Activated naive CD8-positive, alpha-beta T cell treated with anti-CD3 and anti-CD28 coated beads for 36 hours (primary cell): ENCODE measurements at places on chromosomes 6 and 20. TPM values are rescaled to one million over a fixed set of nuclear protein-coding genes. Genes with fewer than 3 reads are reported as not detected.

GRCh38 chr6:25248123-25248522 lies 31.1 kb upstream of the CARMIL1 start:
- no peak overlapping the region for H3K4me3 ChIP-seq
- no peak for DNase-seq
- H3K27ac ChIP-seq = no peak overlapping the region
- no peaks in the 10 kb centered on the region for H3K36me3 ChIP-seq
- H3K27me3 ChIP-seq = peaks cover 4% of the 10 kb centered on the region
- H3K4me1 ChIP-seq = peaks cover 16% of the 10 kb centered on the region

Gene FHL5
- not detected for total RNA-seq

Gene NMBR
- not detected for total RNA-seq

Gene SLC4A11
- 1.8 TPM for total RNA-seq

GRCh38 chr20:9397928-9398327 lies 116.5 kb upstream of the LAMP5 start:
- H3K27ac ChIP-seq = no peak overlapping the region
- H3K27me3 ChIP-seq = no peaks in the 10 kb centered on the region
- DNase-seq = no peak
- no peak overlapping the region for H3K4me3 ChIP-seq
- H3K4me1 ChIP-seq = no peaks in the 10 kb centered on the region

DNA sequence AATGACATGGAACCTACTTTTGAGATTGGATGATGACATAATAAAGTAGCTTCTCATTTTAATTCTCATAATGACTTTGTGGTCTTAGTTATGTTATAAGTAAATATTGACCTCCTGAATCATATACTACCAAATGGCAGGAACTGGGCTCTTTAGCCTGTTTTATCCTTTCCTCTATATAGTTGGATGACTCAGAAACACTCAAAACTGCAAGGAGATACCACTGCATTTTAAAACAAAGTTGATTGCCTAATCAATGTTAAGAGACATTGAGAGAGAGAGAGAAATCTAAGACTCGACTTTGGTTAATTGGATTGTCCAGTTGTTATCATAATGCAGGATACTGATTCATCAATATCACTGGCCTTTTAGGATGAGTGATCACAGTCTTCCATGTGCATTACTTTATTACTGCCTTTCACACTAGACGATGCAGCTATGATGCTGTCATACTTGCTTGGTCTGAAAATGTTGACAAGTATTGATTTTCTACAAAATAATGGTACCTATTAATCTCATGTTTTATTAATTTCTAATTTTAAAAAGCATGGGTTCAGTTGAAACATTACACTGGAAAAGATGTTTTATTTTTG lies 320.0 kb downstream of the NKAIN2 start:
- H3K4me1 ChIP-seq = no peaks in the 10 kb centered on the region
- H3K27me3 ChIP-seq = no peaks in the 10 kb centered on the region
- H3K36me3 ChIP-seq = no peaks in the 10 kb centered on the region
- H3K27ac ChIP-seq = no peak overlapping the region
- no peak for DNase-seq

DNA sequence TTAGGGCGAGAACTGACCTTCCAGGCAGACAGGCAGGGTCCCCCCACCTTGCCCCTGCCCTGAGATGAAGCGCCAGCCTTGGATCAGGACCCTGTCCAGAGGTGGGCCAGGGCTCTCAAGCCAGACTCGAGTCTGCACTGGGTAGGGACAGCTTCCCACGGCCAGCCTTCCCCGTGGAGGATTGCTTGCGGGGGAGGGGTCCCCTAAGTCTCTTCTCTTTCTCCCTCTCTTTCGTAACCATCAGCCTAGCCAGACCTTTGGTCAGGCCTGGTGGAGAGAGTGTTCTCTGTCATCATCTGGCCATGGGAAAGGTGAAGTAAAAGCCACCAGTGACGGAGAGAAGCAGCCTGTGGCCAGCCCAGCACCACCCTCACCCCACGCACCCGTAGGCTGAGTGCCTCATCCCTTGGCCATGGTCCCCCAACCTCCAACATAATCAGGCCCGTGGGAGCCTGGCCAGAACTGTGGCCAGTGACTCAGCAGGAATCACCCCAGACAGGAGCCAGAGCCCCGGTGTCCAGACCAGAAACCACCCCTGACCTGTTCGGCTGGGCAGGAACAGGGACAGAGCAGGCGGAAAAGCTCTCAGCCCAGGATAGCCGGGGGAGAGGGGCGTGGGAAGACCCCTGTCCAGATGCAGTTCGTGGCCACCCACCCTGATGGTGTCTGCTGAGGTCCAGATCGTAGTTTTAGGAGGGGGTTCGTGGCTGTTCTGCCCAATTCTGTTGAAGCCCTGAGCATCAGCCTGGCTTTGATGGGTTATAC lies 47.1 kb downstream of the SNAI1 start:
- H3K4me1 ChIP-seq = no peaks in the 10 kb centered on the region
- H3K4me3 ChIP-seq = no peak overlapping the region
- DNase-seq = no peak

Gene CST2
- not detected for total RNA-seq

DNA sequence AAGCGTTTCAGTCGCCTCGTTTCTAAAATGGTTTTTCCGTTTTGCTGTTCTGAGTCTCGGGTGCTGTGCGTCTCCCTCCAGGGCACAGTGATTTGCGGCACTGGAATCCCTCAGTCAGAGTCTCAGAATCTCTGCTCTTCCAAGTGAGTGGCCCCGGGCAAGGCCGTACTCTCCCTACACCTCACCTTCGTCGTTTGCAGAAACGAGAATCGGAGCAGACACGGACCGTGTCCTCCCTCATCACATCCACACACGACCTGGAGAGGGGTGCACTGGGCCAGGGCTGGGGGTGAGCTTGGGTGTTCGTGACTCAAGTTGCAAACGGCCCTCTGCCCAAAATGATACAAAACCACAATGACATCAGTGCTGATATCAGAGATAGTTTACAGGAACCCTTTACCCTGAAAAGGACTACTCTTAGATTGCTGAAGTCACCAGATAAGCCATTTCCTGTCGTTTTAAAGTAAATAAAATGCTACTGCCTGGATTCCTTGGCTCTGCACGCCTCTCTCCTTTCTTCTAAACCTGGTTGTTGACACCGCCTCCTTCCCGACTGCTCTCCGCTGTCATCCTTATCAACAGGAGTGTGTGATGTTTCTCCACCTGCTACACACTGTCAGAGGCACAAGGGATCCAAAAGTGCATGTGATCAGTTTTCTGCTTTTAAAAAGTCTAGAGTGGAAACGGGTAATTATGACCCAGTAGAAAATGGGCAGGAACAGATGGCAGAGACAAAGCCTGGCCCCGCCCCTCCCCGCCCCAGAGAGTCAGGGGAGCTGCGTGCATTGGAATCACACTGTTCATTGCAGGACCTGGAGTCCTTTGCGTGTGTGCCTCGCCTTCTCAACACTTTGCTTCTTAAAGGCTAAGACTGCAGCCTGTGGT lies 38.4 kb downstream of the KIF25 start:
- peaks cover 7% of the 10 kb centered on the region for H3K36me3 ChIP-seq
- H3K27ac ChIP-seq = no peak overlapping the region
- peaks cover 60% of the 10 kb centered on the region for H3K27me3 ChIP-seq

DNA sequence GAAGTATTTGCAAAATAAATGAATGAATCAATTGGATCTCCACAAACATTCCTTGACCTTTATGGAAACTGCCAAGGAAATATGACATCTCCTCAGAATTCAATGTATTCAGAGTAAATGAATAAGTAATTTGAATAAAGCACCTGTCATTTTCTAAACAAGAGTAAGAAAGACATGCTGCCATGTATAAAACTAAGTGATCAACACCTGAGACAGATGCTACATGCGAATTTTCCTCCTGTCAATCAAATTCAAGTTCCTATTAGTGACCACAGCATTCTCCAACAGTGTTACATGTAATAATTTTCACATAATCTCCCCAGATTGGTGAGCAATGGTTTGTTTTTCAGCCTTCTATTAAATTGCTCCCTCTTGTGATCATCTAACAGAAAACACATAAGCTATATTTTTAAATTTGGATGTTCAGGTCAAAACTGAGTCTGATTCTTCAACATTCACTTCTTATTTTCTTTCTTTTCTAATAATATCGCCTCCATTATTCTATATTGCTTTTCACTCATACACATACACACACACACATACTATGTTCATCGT lies 163.2 kb upstream of the RNF217 start:
- H3K4me1 ChIP-seq = no peaks in the 10 kb centered on the region
- no peak for DNase-seq
- no peak overlapping the region for H3K4me3 ChIP-seq
- H3K27me3 ChIP-seq = no peaks in the 10 kb centered on the region
- H3K27ac ChIP-seq = no peak overlapping the region
- H3K36me3 ChIP-seq = no peaks in the 10 kb centered on the region

- no peak overlapping the region for H3K27ac ChIP-seq
- H3K4me3 ChIP-seq = no peak overlapping the region
- no peaks in the 10 kb centered on the region for H3K27me3 ChIP-seq
- H3K36me3 ChIP-seq = no peaks in the 10 kb centered on the region
Measured at GRCh38 chr6:53189554-53189953, 40.9 kb upstream of the GCM1 start.

DNA sequence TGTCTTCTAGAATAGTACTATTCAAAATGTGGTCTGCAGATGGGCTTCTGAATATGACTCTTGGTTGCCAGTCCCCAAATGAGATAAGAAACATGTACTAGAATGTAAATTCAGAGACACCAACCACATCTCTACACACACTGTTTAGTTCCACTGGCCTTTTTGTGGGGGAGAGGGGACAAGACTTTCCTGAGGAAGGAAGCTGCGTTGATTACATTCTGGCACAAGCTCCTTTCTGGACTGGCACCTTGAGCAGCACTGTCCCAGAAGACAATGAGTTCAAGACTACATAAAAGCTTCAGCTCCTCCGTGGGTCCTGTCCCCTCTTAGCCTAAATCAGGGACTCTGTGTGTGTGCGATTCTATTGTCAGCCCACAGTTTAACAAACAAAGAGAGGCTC lies 6.9 kb upstream of the IYD start:
- no peak for DNase-seq
- no peak overlapping the region for H3K27ac ChIP-seq
- H3K4me3 ChIP-seq = no peak overlapping the region
- no peaks in the 10 kb centered on the region for H3K4me1 ChIP-seq
- no peaks in the 10 kb centered on the region for H3K36me3 ChIP-seq
- H3K27me3 ChIP-seq = peaks cover 4% of the 10 kb centered on the region
